ENCODE measurements at places on chromosomes 16 and 17. TPM values are rescaled to one million over a fixed set of nuclear protein-coding genes. Genes with fewer than 3 reads are reported as not detected.

The CES3 gene
- 1.1 TPM for total RNA-seq

The CARD14 gene
- not detected for total RNA-seq

The CHRNE gene
- 3.2 TPM for total RNA-seq

The PLCG2 gene
- total RNA-seq, result 0.92 TPM

The KRTAP17-1 gene
- not detected for total RNA-seq

The PGAP3 gene
- 30.7 TPM for total RNA-seq

The SPIRE2 gene
- 1.1 TPM for total RNA-seq

The TAC4 gene
- total RNA-seq, result not detected

The SPOP gene
- 41.5 TPM for total RNA-seq

The HSD17B2 gene
- total RNA-seq, result not detected

The PRSS53 gene
- total RNA-seq, result 3.9 TPM

The HEXIM1 gene
- 50.9 TPM for total RNA-seq

The PNMT gene
- total RNA-seq, result not detected

The ZG16 gene
- total RNA-seq, result not detected

The C16orf86 gene
- 2.0 TPM for total RNA-seq

The HSF4 gene
- 19.7 TPM for total RNA-seq

The APOH gene
- total RNA-seq, result not detected

The KRTAP9-3 gene
- not detected for total RNA-seq

The TAF1C gene
- 82.1 TPM for total RNA-seq

The INO80E gene
- total RNA-seq, result 57.6 TPM

The NEUROD2 gene
- total RNA-seq, result not detected

The IGFALS gene
- total RNA-seq, result 0.67 TPM

The SCPEP1 gene
- total RNA-seq, result 22.1 TPM

The ZNF598 gene
- total RNA-seq, result 43.6 TPM

The EFCAB5 gene
- 0.25 TPM for total RNA-seq

The NR1D1 gene
- 34.1 TPM for total RNA-seq

The C16orf54 gene
- 261 TPM for total RNA-seq

The CCL14 gene
- not detected for total RNA-seq

The EVPL gene
- total RNA-seq, result 0.14 TPM

The GAS7 gene
- 3.4 TPM for total RNA-seq

Measured in CD4-positive, alpha-beta T cell (primary cell).